Activated CD4-positive, CD25-positive, alpha-beta regulatory T cell treated with anti-CD3 and anti-CD28 coated beads, Interleukin-2, amount 50 U/mL, for 16 hours (primary cell): ENCODE measurements at places on chromosomes 7 and 10.

- no peak for DNase-seq
These were observed 45.6 kb upstream of the ENO4 start for GRCh38 chr10:116803451-116804249.

DNA sequence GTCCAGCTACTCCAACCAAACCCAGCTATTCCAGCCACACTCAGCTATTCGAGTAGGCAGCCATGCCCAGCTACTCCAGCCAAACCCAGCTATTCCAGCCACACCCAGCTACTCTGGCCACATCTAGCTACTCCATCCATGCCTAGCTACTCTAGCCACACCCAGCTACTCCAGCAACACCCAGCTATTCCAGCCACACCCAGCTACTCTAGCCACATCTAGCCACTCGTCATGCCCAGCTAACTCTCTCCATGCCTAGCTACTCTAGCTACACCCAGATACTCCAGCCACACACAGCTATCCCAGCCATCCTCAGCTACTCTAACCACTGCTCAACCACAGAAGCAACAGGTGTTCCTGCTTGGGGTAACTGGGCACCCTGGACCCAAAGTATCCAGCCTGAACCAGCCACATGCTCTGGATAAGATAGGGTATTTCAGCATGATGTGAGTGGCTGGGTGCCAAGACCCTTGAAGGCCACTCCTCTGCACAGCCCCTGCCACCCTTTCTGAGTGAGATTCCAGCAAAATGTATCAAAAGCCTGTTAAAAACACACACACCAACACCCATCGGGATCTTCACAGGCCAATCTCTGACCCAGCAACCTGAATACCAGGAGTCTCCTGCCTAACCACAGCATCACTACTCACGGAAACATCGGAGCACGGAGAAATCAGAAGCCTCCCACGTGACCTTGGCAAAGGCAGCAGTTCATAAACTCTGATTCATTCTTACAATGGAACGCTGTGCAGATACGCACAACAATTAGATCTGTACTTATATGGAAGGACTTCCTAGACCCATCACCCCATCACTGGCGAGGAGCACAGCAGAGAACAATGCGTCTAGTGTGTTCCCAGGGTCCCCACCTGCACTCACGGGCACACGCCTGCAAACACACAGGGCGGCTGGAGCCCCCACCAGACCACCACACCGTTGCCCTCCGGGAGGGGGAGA, 51.8 kb upstream of the DNAAF5 start:
- no peak for DNase-seq

- no peak for DNase-seq
These were observed 43.2 kb upstream of the TES start for GRCh38 chr7:116167177-116167576.

DNA sequence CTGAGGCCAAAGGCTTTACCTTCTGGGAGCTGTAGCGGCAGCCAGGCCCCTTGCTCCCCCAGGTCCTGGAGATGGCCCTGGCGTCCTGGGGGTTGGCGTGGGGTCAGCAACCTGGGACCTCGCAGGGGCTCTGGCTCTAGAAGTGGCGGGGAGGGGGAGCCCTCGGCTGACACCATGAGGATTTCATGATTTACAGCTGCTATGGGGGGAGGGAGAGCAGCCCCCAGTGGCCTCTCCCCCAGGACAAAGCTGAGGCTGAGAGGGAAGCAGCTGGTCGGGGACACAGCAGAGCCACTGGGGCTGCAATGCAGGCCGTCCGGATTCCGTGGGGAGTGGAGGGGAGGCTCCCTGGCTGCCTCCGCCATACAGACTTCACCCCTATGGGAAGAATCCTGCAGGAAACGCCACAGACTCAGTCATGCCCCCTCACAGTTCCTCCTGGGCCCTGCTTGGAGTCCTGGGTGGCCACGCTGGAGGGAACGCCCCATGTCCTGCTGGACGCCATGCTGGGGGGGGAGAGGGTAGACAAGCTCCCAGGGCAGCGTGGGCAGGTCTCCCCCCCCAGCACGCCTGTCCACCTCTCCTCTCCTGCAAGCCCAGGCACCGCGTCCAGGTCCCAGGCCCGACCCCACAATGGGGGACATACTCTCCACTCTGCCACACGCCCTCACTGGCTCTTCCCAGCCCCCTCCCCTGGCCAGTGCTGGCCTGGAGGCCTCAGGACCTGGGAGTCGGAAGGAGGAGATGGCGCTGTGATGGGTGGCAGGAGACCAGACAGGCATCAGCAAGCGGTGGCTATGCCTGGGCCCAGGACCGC, 243.6 kb downstream of the ELFN1 start:
- DNase-seq, result no peak
